HT1080 (cell line): ENCODE measurements at places on chromosomes 12 and 14. TPM values are rescaled to one million over a fixed set of nuclear protein-coding genes. Genes with fewer than 3 reads are reported as not detected.
A peak's percentile ranks its signal among the peaks of the same experiment; 100 is the strongest.

GRCh38 chr14:42027271-42027670 lies 420.6 kb downstream of the LRFN5 start:
- peak; percentile 18 for DNase-seq

GLIPR1L1 gene
- total RNA-seq: not detected in 2 replicates

DBX2 gene
- not detected in 2 replicates for total RNA-seq

RDH12 gene
- total RNA-seq: 0.23 and 0.29 TPM in 2 replicates

IL26 gene
- total RNA-seq: not detected in 2 replicates

- no peak for DNase-seq
Observed at GRCh38 chr14:100118396-100119011, 40.9 kb downstream of the DEGS2 start.

GRCh38 chr14:97624985-97625384 lies 827.8 kb downstream of the VRK1 start:
- no peak for DNase-seq

GRCh38 chr12:66331814-66332213 lies 29.5 kb downstream of the HELB start:
- no peak for DNase-seq

DNA sequence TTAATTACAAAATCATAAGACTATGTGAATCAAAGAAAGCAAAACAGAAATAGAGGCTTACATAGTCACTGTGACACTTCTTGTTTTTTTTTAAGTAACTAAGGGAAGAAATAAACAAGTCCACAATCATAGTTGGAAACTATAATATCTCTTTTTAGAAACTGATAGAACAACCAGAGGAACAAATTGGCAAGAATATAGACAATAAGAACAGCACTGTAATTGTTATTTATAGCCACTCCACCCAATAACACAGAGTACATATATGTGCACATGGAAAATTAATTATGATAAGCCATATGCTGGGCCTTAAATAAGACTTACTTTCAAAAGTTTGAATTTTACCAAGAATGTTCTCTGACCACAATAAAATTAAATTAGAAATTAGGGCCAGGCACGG lies 101.1 kb downstream of the PLEKHG7 start:
- DNase-seq: no peak

CLECL1 gene
- not detected in 2 replicates for total RNA-seq

- DNase-seq: no peak
Observed at GRCh38 chr14:67620217-67620785, 581 bp downstream of the ARG2 start.

DNA sequence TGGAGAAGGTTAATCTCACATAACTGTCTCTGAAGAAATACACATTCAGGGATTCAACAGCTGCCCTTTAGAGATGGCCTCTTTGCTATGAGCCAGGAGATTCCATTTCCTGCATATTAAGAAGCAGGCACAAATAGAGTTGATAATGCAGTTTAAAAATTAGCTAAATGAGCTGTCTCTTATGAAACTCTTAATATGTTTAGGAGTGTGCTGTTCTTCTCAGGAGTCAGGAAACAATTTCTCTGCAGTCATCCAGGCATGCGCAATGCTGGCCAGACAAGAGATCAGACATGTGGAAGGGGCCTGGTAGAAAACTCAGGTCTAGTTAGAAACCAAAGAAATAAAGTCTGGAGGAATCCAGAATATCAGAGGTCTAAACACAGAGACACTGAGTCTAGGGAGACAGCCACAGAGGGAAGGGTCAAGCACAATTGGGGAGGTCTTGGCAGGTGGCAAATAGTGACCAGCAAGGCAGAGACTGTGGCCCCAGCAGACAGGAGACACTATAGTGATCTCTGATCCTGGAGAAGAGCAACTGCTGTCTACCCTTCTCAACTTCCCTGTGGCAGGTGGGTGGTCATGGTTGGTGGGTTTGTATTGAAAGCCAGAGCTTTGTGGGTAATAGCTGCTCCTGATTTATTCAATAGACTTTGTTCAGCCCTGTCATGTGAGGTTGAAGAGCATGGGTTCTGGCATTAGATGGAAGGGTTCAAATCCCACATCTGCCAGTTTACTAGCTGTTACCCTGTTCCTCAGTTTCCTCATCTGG lies 185.8 kb upstream of the RMST start:
- DNase-seq: no peak

DNA sequence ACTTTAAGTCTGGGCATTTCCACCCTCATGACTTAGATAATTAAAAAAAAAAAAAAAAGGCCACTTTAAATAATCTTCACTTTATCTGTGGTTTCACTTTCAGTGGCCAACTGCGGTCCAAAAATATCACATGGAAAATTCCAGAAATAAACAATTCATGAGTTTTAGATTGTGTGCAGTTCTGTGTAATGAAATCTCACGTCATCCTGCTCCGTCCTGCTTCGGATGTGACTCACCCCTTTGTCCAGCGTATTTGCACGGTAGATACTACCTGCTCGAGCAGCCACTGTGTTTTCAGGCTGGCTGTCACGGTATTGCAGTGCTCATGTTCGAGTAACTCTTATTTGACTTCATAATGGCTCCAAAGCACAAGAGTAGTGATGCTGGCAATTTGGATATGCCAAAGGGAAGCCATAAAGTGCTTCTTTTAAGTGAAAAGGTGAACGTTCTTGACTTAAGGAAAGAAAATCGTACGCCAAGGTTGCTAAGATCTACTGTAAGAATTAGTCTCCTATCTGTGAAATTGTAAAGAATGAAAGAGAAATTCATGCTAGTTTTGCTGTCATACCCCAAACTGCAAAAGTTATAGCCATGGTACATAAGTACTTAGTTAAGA lies 2.4 kb downstream of the E2F7 start:
- DNase-seq: peak; percentile 90

DNA sequence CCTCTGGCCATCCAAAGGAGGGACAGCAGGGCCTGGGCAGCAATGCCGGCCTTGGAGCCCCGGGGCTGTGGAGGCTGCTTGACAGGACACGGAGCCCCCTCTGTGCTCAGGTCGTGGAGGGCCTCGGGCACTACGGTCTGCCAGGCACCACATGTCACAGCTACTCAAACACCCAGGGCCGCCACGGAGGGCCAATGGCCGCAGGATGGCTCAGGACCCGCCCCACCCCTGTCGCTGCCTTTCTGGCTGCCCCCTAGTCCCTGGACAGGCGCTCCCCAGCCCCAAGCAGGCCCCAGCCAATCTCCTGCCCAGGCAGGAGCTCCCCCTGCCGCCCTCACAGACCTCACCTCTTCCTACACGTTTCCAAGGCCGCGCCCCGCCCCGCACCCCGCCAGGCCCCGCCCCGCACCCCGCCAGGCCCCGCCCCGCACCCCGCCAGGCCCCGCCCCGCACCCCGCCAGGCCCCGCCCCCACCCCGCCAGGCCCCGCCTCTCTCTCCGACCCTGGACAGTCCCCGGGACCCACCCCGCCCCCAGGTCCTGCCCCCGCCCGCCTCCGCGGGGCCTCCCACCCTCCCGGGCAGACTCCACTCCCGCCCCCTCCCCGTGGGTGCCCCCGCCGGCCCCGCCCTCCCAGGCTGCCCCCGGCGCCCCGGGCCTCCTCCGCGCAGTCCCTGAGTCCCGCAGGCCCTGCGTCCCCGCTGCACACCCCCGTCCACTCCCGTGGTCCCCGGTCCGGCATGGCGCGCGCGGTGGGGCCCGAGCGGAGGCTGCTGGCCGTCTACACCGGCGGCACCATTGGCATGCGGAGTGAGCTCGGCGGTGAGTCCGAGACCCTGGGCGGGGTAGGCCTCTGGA lies at the start of gene ASPG:
Gene ASPG, plus strand, starts transcription at position 669 of the 857 bp plus-strand sequence. Its CDS starts 71 bp downstream, at position 740.
- no peak for DNase-seq

GRCh38 chr14:24113801-24114531 lies 611 bp upstream of the DCAF11 start:
- DNase-seq: peak; percentile 89

GRCh38 chr12:41850046-41850445 lies 294.6 kb downstream of the GXYLT1 start:
- DNase-seq: no peak

KLRD1 gene
- total RNA-seq: under 0.01 TPM in 1 of 2 replicates, not detected in the other

DNA sequence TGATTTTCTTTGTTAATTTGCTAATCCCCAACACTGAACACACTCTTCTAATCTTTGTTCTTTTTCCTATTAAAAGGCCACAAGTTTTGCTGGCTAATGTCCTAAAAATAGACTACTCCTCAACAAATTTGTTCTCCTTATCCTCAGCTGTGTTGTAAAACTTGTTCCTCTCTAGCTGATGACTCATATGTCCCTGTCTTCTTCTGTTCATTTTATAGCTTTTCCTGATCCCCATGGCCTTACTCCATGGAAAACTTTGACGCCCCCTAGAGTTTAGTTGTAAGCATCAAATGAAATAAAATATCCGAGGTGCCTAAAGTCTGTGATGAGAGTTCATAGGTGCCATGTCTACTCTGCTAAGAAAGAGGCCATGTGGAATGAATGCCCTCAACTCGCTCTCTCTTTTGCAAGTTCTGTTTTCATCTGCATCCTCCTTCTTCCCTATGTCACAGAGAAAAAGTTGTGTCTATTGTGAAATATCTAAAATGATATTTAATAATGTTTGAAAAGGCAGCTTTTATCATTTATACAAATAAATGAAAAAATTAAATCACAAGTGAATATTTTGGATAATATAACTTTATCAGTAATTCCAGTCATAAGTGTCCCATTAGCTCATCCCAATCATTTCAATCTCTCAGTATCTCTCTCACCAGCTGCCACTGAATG lies 237.9 kb downstream of the IPO8 start:
- DNase-seq: peak; percentile 70

DNA sequence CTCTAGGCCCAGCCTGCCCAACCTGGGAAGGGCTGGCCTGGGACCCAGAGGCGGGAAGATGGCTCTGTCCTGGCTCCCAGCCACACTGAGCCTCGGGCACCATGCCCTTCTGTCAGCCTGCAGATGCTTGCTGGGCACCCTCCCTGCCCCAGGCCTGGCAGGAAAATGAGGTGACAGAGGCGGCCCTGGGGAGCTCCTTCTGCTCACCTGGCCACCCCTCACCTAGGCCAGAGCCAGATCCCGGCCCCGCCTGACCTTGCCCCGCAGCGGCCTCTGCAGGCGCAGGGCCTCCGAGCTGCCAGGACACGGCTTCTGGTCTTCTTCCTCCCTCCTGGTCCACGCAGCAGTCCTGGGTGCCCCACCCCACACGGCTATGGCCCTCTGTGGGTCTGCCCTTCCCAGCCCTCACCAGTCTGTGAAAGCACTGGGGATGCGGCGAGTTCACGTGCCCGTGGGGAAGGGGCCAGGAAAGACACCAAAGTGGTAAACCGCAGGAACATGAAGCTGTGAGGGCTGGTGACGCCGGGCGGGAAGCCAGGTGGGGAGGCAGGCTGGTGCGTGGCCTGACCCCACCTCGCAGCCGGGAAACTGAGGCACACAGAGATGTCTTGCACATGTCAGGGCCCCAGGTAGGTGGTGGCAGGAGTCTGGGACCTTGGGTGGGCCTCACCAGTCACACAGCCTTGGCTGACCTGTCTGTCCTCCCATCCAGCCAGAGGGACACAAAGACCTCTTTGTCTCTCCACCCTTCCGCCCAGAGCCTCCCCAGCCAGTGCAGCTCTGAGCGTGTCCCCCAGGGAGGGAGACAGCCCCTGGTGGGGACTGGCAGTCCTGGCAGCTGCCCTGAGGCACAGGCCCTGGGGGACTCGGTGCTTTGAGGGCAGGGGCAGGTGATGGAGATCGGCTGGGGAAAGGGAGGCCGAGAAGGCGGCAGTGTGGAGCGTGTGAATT lies 12.8 kb downstream of the BAG5 start:
- DNase-seq: no peak

DNA sequence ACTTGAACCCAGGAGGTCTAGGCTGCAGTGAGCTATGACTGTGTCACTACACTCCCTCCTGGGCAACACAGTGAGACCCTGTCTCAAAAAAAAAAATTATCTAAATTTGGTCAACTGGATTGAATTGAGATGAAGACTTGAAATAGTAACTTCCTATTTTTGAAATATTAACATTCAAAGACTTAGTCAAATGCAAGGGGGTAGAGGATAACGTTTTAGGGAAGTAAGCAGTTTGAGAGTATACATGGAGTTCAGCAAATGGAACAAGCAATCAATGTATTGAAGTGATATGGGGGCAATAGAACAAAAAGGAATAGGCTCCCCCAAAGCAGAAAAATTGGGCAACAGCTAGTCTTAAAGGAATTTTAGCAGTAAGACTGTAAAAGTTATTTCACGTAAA lies 4.6 kb upstream of the MFAP5 start:
- no peak for DNase-seq

DNA sequence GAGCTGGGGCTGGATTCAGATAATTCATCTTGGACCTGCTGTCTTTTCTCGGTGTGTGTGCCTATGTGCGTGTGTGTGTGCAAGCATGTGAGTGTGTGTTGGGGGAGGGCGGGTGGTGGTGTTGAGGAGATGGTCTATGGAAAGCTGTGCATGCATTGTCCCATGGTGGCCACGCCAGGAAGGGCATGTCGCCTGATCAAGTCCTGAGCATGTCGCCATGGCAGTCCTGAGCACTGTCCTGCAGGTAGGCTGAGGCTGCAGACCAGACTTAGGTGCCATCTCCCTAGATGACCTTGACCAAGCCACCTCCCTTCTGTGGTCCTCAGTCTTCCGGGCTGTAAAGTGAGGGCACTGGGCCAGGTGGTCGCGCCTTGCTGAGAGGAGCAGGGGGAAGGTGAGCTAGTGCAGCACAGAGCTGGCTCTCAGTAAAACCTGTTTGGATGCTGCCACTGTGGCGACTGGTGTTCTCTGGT lies 81.4 kb downstream of the PAPOLA start:
- DNase-seq: no peak

DNA sequence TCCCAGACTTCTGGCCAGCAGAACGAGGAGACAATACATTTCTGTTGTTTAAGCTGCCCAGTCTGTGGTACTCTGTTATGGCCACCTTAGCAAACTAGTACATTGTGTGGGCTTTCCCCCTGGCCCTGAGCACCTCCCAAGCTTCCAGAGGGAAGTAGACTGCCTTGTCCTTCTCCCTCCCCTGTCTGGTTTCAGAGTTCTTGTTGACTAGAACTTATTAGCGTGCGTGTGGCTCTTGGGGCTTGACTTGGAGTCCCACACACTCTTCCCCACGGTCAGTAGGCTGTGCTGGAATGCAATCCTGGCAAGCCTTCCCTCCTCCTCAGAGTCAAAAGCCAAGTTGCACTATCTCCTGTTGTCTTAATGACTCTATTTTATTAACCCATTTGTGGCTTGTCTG lies 27.7 kb downstream of the FBLN5 start:
- no peak for DNase-seq

BCL11B gene
- 0.17 and 0.18 TPM in 2 replicates for total RNA-seq

TAS2R43 gene
- total RNA-seq: not detected in 2 replicates

- DNase-seq: no peak
Observed at GRCh38 chr12:64431791-64432190, 20.1 kb upstream of the TBK1 start.

DNA sequence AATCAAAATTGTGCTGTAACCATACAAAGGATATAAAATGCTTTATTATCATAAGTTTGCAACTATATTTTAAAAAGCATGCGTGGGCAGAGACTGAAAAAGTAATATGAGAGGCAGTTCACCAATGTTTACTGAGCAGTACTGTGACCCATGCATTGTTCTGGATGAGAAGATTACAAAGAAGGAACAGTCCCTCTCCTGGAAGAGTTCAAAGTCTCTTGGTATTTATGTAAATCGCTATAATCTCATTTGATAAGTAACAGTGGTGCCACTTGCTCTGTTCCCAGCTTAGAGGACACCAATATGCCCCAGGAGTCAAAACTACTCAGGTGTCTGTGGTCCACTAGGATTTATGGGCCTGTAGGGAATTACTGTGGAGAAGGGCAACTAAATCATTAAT lies 2.1 kb upstream of the CMAS start:
- no peak for DNase-seq
